A673 (cell line): ENCODE measurements at places on chromosomes 7 and 10. TPM values are rescaled to one million over a fixed set of nuclear protein-coding genes. Genes with fewer than 3 reads are reported as not detected.

GRCh38 chr10:73773152-73773879 lies 8.5 kb upstream of the CHCHD1 start:
- peak; percentile 16 for DNase-seq

DNA sequence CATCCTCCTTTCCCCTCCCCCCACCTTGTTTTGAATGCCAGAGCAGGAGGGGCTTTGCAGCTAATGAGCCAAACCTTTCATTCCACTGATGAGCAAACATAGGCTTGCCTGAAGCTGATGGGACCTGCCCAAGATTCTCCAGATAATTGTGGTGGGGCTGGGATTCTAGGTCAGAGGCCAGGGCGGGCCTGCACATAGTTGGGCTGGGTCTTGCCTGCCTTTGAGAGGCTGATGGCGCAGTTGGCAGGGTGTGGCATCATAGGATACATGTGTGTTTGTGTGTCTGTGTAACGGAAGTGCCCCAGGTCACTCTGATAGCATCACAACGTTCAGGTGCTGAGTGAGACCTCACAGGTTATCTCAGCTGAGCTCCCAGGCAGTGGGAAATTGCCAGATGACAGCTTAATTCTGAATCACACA lies 22.9 kb downstream of the BTBD16 start:
- DNase-seq = no peak

GRCh38 chr10:125294109-125294508 lies 133.7 kb upstream of the CTBP2 start:
- no peak for DNase-seq

FAM25G gene
- total RNA-seq = not detected in 2 replicates

DNA sequence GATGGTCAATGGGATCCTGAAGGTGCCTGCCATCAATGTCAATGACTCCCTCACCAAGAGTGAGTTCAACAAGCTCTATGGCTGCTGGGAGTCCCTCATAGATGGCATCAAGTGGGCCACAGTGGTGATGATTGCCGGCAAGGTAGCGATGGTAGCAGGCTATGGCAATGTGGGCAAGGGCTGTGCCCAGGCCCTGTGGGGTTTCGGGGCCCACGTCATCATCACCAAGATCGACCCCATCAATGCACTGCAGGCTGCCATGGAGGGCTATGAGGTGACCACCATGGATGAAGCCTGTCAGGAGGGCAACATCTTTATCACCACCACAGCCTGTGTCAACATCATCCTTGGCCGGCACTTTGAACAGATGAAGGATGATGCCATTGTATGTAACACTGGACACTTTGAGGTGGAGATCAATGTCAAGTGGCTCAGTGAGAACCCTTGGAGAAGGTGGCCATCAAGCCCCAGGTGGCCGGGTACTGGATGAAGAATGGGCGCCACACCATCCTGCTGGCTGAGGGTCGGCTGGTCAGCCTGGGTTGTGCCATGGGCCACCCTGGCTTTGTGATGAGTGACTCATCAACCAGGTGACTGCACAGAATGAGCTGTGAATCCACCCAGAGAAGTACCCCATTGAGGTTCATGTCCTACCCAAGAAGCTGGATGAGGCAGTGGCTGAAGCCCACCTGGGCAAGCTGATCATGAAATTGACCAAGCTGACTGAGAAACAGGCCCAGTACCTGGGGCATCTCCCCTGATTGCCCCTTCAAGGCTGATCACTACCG lies 63.0 kb upstream of the ANTXRL start:
- DNase-seq = no peak

DNA sequence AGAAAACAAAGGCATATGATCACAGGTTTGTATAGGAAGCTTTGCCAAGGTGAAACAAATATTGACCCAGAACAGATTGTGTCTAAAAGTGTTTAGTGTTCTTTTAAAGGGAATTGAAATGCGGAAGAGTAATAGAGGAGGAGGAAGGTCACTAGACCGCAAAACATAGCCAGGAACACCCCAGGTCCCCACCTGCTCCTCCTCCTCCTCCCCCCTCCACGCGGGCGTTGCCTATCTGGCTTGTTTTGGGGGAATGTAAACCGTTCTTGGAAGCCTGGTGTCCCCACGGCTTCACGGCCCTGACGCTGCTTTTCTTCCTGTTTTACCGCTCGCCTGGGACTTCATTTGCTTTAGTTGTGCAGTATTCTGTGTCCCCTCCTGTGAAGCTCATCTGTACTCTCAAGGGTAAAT lies 81.0 kb upstream of the PFKP start:
- DNase-seq = no peak

- DNase-seq = no peak
These were observed 52.3 kb downstream of the HECTD2 start for GRCh38 chr10:91462423-91462822.

GRCh38 chr7:99648843-99649242 lies 31.0 kb downstream of the CYP3A5 start:
- no peak for DNase-seq

NXPH1 gene
- total RNA-seq = not detected in 2 replicates

DNA sequence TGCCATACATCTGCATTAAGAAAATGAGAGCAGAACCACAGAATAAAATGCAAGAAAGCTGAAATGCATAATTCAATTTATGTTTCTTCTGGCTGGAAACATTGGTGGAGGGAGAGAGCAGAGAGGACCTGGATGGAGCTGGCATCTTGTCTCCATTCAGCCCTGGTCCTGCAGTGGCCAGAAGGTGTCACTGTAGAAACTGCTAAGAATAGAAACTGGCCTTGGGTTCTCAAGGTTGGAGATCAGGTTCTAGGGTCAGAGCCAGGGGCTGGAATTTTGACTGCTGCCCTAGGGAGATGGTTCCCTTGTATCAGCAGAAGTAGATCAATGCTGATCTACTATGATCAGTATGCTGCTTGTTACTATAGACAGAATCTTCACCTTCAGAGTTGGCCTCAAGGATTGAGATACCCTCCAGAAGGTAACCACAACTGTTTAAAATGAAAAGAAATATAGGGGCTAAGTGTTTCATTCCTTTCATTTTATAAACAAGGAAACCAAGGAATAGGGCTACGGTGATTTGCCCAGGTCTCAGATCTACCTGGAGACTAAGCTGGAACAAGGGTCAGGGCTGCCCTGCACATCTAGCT lies 13.1 kb downstream of the TAS2R41 start:
- DNase-seq = no peak

- DNase-seq = no peak
These were observed 4.4 kb downstream of the STARD3NL start for GRCh38 chr7:38182450-38182849.

- DNase-seq = no peak
These were observed 810.7 kb downstream of the PHTF2 start for GRCh38 chr7:78609281-78609680.

DNA sequence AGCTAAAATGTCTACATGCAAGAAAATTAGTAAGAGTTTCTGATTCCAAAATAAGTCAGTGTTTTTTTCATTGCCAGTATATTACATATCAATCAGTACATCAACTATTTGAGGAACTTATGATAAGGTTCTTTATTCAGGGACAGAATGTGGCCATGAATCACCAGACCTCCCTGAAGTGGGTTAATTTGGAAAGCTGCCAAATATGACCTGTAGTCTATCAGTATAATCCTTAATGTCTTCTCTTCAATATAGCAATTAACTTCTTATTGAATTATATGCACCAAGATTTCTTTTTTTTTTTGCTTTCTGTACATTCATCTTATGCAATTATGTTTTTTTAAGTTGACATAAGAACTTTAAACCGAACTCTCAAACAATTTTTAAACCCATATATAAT lies 714.5 kb upstream of the POT1 start:
- peak; percentile 18 for DNase-seq

GRCh38 chr7:112252691-112253090 lies 46.2 kb downstream of the ZNF277 start:
- DNase-seq = no peak

- no peak for DNase-seq
These were observed 1.3 kb upstream of the ZCCHC24 start for GRCh38 chr10:79446758-79447084.
